ENCODE measurements at places on chromosomes 5 and 9.

DNA sequence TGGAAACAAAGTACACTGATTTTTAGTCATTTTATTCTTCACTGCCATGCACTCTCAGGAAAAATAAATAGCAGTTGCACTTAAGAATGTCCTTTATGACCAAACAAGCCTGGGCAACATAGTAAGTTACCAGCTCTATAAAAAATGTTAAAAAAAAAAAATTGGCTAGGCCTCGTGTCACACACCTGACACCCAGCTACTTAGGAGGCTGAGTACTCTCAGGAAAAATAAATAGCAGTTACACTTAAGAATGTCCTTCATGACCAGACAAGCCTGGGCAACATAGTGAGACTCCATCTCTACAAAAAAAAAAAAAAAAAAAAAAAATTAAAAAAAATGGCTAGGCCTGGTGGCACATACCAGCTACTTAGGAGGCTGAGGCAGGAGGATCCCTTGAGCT lies 304.6 kb downstream of the SLCO4C1 start:
- no peak for DNase-seq

DNA sequence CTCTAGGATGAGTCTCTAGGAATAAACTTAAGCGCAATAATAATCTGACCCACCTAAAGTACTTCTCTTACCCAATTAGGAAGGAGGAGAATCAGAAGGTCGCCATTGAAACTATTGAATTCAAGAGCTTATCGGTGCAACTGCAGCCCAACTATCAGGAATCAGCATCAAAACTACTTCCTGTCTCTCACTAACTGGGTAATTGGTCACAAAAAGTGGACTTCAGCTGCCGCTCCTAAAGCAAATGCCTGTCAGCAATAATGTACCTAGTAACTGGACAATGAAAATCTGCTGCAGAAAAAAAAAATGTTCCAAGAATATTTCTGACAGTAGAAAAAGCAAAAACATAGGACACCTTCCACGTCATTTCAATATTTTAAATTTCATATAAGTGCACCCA lies 3.3 kb downstream of the OR1L8 start:
- no peak for DNase-seq

DNA sequence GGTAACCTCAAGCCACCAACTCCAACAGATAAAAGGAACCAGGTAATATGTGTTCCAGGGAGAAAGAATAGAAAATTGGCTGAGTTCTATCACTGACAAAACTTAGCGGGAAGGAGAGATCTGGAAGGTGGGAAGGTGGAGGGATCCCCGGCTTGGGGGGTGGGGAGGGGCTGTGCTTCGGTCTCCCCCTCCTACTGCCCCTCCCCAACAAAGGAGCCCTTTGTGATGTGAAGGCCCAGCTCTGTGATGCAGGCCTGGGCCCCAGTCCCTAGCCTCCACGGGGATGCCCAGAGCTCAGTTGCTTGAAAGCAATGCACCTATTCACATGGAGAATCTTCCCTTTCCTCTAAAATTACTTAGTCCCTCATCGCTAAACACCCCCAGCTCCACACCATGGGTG lies 4.4 kb upstream of the ZNF484 start:
- DNase-seq = no peak

DNA sequence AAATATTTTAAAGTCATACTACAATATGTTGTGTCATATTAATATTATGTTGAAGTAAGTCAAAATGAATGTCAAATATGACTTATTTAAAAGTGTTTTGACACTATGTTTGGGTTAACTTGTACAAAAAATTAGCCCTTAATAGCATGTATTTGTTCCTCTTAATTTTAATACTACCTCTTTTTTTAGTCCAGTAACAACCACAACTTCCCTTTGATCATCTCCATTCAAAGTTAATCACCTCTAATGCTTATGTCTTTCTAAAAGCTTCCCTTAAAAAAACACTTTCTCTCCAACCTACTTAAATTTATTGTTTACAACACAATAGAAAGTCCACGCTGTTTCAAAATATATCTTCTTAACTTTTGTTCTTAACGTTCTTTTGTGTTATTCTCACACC lies 9.6 kb downstream of the SLCO4C1 start:
- no peak for DNase-seq

DNA sequence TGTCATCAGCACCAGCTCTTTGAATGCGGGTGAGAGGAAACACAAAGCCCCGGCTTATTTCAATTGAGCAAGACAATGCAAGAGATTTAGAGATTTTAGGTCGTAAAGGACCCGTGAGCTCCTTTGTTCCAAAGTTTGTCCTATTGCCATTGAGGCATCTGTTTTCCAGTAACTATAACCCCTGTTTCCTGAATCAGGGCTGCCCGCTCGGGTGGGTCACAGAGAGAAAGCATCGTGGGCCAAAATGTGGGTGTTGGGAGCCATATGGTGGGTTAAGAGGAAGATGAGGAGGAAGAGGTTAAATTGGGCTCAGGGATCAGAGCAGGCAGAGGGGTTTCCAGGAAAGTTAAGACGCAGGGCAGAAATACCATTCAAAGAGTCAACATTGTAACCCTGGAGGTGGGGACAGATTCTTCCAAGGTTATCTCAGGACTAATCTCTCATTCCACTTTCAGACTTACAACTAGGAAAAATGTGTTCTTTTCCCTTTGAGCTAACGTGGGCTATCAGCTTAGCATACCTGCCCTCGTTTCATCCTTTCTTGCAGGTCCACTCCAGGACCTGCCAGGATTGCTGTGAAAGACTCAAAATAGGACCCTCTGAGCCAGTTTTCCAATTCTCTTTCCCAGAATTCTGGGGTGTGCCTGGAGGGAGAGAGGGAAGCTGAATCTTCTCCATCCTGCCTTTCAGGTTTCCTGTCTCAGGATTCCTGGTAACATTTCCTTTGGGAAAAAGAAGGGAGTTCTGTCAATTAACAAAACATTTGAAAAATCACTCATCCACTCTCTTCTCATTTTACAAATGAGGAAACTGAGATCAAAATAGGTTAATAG lies 95.5 kb upstream of the TAF11L2 start:
- DNase-seq = no peak

DNA sequence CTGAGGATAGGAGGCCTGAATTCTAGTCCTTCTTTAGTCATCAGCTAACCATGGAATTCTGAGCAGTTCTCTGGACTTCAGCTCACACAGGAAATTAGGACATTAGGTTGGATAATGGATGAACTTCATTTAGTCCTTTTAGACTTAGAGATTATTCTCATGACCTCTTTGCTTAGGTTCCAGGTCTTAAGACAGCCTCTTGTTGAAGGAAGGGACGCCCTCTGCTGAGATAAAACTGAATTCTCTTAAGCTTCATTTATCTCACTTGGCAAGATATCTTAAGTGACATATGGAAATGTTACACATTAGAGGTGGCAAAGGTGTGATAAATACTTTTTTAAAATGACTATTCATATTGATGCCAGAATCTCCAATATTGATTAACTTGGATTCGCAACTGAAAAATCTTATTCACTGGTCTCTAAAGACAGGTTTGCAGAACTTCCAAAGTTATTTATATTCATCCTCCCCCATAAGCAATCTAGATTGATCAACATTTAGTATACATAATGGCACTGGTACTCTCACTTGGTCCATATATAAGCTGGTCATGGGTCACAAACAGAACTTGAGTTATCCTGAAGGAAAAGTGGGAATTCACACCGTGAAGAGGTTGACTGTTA lies 16.9 kb upstream of the ZNF366 start:
- DNase-seq = no peak

DNA sequence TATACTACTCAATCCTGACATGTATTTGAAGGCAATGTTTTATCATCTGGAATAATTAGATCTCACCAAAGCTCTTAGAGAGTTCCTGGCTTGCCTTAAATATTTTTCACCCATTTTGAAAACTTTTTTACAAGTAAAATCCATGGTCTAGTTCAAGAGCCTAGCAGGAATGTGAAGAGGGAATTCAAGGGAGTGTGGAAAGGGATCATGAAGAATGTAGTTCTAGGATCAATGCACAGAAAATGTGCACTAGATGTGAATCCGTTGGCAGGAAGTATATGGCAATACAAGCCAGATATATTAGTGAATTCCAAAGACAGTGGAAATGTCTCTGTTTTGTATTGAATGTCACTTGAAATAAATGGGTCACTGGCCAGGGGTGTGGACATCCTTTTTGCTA lies 167.9 kb upstream of the MOCS2 start:
- DNase-seq = no peak

GRCh38 chr5:1488882-1489680 lies 34.7 kb downstream of the LPCAT1 start:
- DNase-seq = peak; percentile 74

DNA sequence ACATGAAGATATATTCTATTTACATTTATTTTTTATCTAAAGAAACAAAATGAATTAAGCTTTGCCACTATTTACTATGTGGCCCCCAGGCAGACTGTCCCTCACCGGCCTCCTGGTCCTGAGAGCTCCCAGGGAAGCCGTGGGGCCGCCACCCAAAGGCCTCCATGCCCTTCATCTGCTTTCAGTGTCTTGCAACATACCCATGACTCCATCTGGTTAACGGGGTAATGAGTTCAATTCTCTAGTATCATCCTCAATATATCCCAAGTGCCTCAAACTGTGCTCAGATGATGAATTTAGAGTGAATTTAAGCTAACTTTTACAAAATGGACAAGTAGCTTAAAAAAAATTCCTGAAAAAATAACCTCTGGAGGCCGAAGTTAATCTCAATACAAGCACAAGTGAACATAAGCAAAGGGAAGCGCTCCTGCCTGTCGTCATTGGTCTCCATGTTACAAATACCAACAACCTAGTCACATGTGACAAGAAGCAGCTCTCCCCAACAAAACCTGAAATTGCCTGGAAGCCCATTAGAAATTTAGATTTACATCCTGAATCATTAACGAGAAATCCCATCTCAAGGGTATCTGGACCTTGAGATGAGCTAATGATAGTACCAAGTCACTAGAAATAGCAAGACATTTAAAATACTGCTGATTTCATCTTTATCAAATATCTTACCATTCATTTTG lies 26.1 kb downstream of the DAP start:
- DNase-seq = no peak

- DNase-seq = no peak
Measured at GRCh38 chr5:159290741-159291140, 27.7 kb downstream of the UBLCP1 start.

DNA sequence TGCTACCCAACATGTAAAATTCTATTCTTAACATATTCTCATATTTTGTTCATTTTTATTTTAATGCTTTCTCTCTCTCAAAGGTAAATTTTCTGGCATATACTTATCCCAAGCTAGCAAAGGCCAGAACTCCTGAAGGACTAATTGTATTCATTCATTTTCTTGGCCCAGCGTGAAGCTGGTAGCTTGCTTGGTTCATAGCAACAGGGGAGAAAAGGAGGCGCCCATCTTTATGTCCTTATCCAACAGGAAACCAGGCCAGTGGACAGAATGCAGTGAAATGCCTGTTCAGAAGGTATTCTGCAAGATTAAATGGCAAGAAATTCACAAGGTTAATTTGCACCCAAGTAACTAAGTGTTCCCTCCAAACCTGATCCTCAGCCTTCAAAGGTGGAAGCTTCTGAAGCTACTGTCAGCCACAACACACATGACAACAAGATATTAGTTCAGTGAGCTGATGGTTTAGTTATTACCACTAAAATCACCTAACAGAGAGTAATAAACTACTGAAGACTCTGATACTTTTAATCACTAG lies 5.6 kb downstream of the EFNA5 start:
- DNase-seq = no peak

- DNase-seq = no peak
Measured at GRCh38 chr5:125970631-125971307, 452.4 kb upstream of the GRAMD2B start.

DNA sequence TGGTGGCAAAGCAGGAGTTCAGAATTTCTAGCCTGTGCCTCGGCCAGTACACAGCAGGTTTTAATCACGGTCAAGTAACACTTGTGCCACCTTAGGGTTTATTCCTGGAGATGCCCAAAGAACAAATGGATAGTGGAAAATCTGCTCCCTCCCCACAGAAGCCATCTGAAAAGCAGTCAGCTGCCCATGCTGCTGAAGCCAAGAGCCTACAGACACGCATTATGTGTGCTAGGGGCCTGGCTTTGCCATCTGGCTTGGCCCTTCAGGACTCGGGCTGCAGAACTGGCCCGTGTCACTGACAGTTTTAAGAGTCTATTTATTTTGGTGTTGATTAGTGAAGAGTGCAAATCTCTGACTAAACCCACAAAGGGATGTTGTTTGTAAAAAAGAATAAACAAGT lies 11.1 kb downstream of the ARSB start:
- DNase-seq = no peak

GRCh38 chr5:151134228-151134627 lies 23.4 kb downstream of the ANXA6 start:
- no peak for DNase-seq

GRCh38 chr9:35599763-35600604 lies 5.1 kb upstream of the TESK1 start:
- peak; percentile 26 for DNase-seq

GRCh38 chr9:581673-582497 lies 259.6 kb upstream of the DMRT1 start:
- DNase-seq = no peak

GRCh38 chr9:105280691-105281090 lies 36.2 kb downstream of the SLC44A1 start:
- no peak for DNase-seq

- DNase-seq = no peak
Measured at GRCh38 chr5:116787570-116787969, 212.9 kb upstream of the SEMA6A start.

DNA sequence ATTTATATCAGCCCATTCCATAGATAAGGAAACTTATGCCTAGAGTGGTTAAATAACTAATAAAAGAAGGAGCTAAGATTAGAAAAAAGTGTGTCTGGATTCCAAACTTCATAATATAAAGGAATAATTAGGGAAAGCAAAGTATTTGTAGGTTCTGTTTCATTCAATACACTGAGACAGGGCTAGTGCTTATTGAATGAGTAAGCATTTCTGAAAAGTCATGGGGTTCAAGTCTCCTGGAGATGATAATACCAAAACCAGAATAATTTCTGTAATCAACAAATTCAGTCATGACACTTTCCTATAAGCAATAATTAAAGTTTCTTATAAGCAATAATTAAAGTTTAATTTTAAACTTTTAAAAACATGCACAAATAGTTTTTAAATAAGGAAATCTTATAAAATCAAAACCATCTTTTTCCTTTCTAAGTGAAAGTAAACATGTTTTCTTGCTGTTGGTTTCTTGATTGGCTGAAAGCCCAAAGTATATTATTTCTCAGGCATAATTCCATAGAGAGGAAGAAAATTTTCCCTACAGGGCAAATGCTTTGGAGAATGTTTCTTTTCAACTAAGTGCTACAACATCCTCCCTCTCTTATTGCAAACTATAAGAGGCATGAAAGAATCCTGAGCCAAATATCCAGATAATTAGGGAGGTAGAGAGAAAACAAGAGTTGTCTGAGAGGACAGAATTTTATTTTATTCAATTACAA lies 510.2 kb downstream of the PRELID2 start:
- DNase-seq = no peak

- DNase-seq = no peak
Measured at GRCh38 chr9:98191181-98191608, 1.2 kb downstream of the CORO2A start.

Measured in activated CD4-positive, alpha-beta T cell treated with anti-CD3 and anti-CD28 coated beads for 48 hours (primary cell).